ENCODE measurements at places on chromosomes 2 and 18.

DNA sequence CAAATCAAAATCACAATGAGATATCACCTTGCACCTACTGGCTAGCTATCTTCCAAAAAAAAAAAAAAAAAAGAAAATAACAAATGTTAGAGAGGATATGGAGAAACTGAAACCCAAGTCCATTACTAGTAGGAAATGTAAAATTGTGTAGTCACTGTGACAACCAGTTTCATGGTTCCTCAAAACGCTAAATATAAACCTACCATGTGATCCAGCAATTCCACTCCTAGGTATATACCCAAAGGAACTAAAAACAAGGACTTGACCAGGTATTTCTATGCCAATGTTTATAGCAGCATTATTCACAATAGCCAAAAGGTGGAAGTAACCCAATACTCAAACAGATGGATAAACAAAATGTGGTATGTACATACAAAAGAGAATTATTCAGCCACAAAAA, 11.7 kb upstream of the SCRN3 start:
- DNase-seq = no peak

GRCh38 chr2:96815326-96816126, 542 bp upstream of the CNNM3 start:
- DNase-seq = no peak

- no peak for DNase-seq
Observed at GRCh38 chr2:217101972-217102371, 242.1 kb upstream of the TNP1 start.

DNA sequence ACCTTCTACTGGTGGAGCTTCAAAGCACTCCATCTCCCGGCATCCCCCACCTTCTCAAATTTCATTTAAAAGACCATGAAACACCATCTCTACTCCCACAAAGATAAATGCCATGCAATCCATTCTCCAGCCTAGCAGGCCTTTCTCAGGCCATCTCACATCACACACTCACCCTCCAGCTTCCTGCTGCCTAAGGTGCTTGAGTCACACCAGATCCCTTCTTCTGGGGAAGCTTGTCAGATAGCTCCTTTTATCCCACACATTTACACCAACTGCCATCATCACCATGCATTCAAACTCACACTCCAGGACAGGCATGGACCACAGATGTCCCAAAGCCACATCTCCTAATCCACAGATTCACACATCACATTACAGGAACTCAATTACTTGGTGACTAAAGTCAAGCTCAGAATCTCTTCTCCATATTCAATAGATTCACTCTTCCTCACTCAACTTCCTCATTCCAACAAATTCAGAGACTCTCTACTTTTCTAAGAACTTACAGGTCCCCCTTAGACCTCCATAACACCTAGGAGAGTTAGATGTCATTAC, 292.5 kb downstream of the TNS1 start:
- no peak for DNase-seq

GRCh38 chr18:59323931-59324622, 5.6 kb upstream of the CPLX4 start:
- no peak for DNase-seq

GRCh38 chr2:163665051-163665450, 70.8 kb downstream of the FIGN start:
- DNase-seq = no peak

DNA sequence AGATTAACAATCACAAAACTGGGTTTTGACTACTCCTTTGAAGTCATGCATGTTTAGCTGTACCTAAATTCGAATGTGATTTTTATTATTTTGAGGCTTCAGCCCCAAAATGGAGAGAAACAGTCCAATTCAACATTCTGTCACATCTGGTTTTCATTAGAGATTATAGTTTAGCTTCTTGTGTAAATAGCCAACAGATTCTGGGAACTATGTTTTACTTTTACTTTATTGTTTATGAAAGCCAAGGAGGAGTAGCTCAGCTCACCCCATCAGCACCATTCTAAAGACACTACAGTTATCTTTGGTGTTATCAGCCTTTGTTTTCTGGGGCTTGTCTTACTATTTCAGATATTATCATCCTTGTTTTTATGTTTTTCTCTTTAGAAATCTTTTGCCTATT, 465.0 kb upstream of the CWC22 start:
- no peak for DNase-seq

DNA sequence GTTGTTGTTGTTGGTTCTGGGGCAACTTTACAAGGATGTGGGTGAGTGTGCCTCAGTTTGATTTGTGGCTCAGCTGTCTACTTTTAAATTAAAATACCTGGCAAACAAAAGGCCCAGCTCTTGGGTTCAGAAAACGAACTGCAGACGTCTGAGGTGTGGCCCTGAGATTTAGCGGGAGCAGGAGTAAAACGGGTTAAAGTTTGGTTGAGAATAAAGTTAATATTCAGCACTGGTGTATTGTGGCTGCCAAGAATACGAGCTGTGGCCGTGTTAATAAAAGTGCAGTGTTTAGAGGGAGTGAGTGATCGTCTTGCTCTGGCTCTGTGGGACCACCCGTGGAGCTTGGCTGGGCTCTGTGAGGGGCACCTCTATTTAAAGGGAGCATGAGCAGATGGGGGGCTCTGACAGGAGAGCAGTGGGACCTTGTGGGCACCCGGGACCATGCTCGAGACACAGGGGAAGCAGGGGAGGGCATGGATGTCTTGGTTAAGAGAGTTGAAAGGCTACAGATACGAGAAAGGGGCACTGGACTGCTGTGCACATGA, 80.3 kb downstream of the VAPA start:
- no peak for DNase-seq

DNA sequence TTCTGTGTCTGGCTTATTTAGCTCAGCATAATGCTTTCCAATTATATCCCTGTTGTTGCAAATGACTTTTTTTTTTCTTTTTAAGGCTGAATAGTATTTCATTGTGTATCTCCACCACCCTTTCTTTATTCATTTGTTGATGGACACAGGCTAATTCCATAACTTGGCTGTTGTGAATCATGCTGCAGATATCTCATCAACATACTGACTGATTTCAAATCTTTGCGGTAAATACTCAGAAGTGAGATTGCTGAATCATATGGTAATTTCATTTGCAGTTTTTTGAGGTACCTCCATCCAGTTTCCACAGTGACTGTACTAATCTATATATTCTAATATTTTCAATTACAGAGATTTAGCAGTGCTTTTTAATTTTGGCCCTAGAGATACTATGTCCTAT, 266.2 kb downstream of the TMX3 start:
- no peak for DNase-seq

GRCh38 chr2:238771218-238771617, 76.7 kb upstream of the TWIST2 start:
- no peak for DNase-seq

DNA sequence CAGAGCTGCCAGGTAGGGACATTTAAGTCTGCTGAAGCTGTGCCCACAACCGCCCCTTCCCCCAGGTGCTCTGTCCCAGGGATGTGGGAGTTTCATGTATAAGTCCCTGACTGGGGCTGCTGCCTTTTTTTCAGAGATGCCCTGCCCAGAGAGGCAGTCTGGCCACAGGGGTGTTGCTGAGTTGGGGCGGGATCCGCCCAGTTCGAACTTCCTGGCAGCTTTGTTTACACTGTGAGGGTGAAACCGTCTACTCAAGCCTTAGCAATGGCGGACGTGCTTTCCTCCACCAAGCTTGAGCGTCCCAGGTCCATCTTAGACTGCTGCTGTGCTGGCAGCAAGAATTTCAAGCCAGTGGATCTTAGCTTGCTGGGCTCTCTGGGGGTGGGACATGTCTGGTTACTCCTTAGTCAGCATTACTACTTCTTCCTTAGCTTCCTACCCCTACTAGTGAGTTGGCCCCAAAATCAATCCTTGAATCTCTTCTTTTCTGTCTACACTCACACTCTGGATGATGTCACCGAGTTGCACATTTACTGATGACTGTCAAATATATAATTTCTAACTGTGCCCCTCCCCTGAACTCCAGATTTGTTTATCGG, 31.8 kb upstream of the FSHR start:
- no peak for DNase-seq

DNA sequence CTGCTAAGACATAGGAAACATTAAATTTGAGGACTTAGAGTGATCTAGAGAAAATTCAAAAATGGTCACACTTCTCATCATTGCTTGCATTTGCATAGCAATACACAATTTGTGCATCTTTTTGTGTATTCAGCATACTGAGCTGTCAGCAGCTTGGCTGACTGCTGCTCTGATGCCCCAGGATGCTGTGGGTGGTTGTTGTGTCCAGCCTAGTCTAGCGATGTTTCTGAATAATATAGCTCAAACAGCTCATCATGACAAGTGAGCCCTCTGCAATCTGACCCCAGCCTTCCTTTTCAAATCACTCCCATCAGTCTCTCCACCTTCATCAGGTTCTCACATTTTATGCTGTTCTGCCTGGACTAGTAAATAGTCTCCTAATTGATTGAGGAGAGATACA, 483.7 kb upstream of the SPHKAP start:
- DNase-seq = no peak

GRCh38 chr2:85793584-85793983, 39.8 kb downstream of the ATOH8 start:
- DNase-seq = no peak

All from stimulated activated CD4-positive, alpha-beta T cell treated with anti-CD3 and anti-CD28 coated beads, Interleukin-4, amount 100 ng/mL, for 4 hours (primary cell).